ENCODE measurements at places on chromosomes 3 and 15.

GRCh38 chr3:44999782-45000181 is 23.7 kb downstream of the EXOSC7 start:
- DNase-seq, result no peak

GRCh38 chr15:68223171-68223570 is 6.4 kb downstream of the CLN6 start:
- no peak for DNase-seq

DNA sequence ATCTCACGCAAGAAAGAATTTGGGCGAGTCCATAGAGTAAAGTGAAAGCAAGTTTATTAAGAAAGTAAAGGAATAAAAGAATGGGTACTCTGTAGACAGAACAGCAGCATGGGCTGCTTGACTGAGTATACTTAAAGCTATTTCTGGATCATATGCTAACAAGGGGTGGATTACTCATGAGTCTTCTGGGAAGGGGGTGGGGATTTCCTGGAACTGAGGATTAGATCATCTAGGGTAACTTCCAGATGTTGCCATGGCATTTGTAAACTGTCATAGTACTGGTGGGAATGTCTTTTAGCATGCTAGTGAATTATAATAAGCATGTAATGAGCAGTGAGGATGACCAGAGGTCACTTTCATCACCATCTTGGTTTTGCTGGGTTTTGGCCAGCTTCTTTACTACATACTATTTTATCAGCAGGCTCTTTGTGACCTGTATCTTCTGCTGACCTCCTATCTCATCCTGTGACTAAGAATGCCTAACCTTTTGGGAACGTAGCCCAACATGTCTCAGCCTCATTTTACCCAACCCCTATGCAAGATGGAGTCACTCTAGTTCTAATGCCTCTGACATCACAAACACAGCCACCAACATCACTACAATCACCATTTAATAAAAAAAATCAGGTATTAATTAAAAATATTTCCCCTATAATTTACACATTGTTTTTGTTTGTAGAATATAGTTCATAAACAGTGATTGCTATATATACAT is 890.7 kb upstream of the EPHA6 start:
- DNase-seq, result no peak

GRCh38 chr3:191959876-191960413 is 499.0 kb downstream of the PYDC2 start:
- DNase-seq, result no peak

GRCh38 chr3:174023421-174023820 is 625.9 kb downstream of the NLGN1 start:
- DNase-seq, result no peak

DNA sequence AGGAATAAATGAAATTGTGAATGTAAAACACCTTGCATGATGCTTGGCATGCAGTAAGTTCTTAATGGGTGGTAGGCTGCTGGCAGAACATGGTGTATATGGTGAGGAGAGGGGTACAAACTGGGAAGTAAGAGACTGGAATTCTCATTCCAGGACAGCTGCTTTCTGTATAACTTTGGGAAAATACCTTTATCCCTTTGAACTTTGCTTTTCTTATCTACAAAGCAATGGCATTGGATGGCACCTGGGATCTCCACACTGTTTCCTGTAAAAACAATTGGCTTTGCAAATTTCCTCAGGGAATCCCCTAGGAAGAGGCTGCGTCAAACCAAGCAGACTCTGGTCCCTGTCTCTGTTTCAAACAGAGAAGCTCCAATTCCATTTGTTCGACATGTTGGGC is 100.7 kb upstream of the SLC4A7 start:
- no peak for DNase-seq

GRCh38 chr15:77716632-77717332 is 84.1 kb upstream of the LINGO1 start:
- DNase-seq, result no peak

GRCh38 chr3:31639828-31640227 is 107.1 kb downstream of the STT3B start:
- DNase-seq, result no peak

DNA sequence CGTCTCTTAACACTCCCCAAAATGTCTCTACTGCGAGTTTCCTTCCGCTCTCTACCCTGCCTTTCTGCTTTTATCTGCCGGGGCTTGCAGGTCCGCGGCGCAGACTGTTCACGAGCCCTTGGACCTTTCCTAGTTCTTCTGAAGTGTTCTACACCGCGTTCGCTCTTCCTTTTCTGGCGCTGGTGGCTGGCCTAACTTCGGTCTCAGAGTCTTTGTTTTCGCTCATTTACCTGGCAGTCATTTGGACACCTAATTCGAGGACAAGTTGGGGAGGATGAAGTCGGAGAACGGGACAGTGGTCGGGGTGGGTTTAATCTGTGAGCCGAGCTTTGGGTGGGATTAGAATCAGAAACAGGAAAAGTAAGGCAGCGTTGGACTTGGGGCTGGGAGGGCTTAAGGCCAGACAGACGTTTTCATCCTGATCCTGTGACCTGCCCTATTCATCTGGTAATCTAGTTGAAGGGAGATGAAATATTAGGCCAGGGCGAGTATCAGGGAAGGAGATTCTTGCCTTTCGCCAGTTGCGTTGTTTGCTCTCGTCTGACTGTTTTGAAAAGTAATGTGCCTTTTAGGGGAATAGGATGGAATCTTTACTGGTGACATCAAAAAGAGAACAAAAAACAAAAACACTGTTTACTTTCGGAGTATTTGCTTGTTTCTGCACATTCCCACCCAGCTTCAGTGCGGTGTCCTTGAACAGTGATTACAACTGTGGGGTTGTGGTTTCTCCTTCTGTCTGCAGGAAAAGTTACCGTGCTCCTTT is 1.8 kb downstream of the DIPK2A start:
- DNase-seq, result peak; percentile 20

DNA sequence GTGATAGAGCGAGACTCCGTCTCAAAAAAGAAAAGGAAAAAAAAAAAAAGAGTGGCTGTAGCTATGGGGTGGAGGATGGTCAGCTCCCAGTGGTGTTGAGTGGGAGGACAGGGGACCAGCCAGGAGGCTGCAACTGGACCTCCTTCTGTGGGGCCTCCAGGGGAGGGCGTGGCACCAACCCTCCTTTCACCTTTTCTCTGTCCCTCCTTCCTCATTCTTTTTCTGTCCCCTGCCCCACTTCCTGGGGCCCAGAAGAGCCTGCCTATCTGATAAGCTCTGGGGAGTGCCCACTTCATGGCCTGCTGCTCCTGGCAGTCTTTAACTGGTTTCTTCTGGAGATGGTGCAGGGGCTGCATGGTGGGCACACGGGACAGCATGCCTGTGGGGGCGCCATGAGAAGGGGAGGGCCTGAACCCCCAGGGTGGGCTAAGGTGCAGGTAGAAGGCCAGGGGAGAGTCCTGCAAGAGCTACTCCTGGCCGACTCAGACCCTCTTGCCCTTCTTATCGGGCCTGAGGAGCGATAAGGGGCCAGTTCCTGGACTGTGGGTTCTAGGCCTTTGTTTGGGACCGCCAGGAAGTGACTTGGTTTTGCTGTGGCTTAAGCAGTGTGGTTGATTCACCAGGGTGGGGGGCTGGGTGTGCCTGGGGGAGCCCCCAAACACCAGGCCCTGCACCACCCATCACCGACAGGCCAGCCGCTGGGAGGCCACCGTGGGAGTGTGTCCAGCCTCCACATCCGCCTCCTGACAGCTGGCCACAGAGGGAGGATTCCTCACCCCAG is 49.4 kb upstream of the FLNB start:
- DNase-seq, result no peak

DNA sequence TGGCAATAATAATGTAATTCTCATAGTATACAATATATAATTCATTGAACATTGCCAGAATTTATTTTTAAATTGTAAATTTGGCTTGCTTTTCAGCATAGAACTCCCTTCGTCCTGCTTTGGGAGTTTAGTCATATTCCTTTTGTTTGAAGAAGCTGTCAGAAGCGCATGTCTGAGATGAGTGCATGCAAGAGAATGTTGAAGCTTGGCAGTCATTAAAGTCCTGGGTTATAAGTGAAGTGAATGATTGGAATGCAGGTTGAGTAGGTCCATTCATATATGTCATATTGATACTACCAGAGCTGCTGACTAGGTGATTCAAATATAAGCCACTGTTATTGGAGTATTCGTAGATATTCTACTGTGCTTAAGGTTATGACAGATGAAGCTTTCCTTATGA is 243.6 kb upstream of the MDFIC2 start:
- DNase-seq, result no peak

DNA sequence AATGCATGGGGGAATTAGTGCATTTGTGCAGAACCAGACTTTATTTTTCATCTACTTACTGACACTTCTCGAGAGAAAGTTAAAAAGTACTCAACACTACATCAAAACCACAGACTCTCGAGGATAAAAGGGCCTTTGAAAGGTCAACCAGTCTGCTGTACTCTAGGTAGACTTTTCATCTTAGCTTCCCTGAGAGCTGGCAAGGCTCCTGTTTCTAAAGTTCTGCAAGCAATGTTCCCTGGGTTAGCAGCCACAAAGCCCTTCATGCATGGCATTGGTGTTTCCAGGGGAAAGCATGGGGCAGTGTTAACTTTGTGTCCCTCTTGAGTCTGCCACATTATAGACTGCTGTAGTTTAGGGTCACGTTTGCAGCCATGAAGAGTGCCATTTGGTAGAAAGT is 106.4 kb upstream of the PFN2 start:
- no peak for DNase-seq

DNA sequence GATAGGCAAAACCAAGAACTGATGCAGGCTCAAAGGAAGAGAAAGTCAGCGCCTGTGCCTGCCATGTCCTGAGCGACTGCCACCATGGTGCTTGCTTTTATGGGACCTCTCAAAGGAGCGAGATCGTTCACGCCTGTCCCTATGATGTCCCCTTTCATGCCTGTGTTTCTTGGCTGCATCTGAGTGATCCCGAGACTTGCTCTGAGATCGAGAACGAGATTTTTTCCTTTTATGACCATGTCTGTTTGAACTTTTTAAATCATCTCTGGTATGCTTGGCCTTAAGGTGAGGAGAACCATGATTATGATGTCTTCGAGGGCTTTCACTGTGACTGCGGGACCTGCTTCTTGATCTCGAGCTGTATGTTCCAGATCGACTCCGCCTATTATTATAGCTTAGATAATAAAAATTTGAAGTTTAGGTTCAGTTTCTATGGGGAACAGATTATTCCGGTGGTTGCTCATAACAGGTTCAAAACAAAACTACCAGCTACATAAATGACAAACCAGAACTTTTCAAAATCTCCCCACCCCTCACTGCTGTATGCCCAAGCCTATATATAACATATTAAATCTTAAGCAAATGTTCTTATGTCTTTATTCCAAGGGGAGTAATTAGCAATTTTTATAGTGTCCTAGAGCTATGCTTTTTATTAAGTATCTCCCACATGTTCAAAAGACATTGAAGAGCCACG is 11.6 kb downstream of the CCNL1 start:
- DNase-seq, result no peak

DNA sequence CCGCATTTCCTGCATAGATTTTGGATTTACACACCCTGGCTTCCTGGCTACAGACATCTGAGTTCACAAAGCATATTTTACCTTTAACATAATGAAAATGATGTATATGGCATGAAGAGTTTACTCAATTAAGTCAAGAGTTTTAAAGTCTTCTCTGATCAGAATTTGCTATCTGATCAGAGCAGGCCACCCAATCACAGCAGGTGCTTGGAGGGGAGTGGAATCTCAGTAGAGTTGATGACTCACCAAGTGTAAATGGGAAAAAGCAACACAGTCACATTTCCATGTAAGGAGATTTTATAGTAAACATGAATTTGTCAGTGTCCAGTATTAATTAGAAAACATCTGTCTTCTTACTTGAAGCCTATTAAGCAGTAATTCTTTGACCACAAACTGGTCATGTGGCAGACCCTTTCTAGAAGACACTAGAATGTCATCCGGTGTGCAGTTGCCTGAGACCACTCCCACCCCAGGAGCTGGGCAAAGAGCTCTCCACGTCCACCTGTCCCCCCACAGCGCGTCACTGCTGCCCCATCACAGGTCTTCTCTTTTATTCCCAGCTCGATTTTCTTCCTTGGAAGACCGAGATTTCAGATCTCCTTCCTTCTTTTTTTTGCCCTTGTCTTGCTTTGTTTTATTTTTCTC is 10.8 kb downstream of the MESD start:
- DNase-seq, result no peak

DNA sequence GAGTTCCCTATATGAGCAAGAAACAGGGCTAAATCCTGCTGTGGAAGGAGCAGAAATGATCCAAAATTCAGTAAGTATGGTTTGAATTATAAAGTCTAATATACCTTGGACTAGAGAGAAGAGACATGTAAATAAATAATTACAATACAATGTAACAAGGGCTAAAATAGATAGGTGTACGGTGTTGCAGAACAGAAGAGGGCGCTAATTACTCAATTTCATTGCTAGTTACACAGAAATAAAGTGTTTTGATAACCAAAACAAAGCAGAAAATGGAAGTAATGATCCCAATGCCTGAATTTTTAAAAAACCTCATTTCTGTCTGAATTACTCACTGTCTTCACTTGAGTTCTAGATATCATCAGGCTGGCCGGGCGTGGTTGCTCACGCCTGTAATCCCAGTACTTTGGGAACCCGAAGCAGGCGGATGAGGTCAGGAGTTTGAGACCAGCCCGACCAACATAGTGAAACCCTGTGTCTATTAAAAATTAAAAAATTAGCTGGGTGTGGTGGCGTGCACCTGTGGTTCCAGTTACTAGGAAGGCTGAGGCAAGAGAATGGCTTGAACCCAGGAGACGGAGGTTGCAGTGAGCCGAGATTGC is 8.3 kb upstream of the PLCH1 start:
- DNase-seq, result no peak

GRCh38 chr3:21017115-21017852 is 733.7 kb downstream of the ZNF385D start:
- DNase-seq, result no peak

- no peak for DNase-seq
Observed at GRCh38 chr15:101709466-101709865, 14.8 kb downstream of the TARS3 start.

DNA sequence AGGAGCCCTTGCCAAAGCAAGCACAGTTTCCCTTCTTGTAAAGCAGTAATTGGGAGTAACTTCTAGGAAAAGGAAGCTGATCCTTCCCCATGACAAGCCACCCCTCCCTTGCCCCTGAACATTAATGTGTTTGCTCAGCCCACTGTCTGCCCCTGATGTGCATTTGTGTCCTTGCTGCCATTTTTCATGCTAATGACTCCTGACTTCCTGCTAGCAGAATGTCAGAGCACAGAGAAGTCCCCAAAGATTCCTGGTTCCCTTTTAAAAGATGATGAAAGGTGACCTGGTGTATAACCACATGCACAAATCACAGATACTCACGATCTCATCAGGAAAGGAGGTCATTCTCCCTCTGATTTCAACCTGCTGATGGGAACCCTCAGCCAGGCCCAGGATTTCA is 44.2 kb upstream of the WNT5A start:
- DNase-seq, result no peak

DNA sequence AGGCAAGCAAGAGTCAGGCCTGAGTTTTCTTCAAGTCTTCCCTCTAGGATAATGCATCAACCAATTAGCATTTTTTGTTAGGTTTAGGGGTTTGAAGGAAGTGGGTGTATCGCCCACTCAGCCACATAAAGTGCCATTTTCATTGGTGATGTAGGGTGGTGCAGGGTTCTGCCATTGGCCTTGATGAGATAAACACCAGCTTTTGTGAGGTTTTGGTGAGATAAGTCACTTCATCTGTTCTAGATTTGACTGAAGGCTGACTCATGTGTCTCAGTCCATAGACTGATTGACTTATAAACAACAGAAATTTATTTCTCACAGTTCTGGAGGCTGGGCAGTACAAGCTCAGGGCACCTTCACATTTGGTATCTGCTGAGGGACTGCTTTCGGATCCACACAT is 84.5 kb upstream of the C3orf80 start:
- DNase-seq, result no peak
